ENCODE measurements at places on chromosomes 5 and 9. TPM values are rescaled to one million over a fixed set of nuclear protein-coding genes. Genes with fewer than 3 reads are reported as not detected.

The NTRK2 gene
- total RNA-seq: 0.25 TPM

The BTNL3 gene
- not detected for total RNA-seq

The INSL4 gene
- total RNA-seq: not detected

The PRRX2 gene
- total RNA-seq: 0.99 TPM

The AQP7 gene
- total RNA-seq: not detected

The RASEF gene
- not detected for total RNA-seq

The AJM1 gene
- 3.9 TPM for total RNA-seq

The SLC35A4 gene
- 116 TPM for total RNA-seq

The HTR4 gene
- not detected for total RNA-seq

The NEUROG1 gene
- total RNA-seq: not detected

The ZDHHC11B gene
- total RNA-seq: 0.17 TPM

The C5 gene
- 1.3 TPM for total RNA-seq

The SUB1 gene
- total RNA-seq: 474 TPM

The MEGF10 gene
- total RNA-seq: not detected

The SLC1A1 gene
- 0.13 TPM for total RNA-seq

The RASGEF1C gene
- not detected for total RNA-seq

The CDH9 gene
- not detected for total RNA-seq

The NKD2 gene
- 0.40 TPM for total RNA-seq

The RNF183 gene
- total RNA-seq: not detected

The TRIM14 gene
- total RNA-seq: 45.1 TPM

The UGT3A2 gene
- total RNA-seq: not detected

The SOX30 gene
- 0.29 TPM for total RNA-seq

The CBY3 gene
- 0.55 TPM for total RNA-seq
